ENCODE measurements at places on chromosomes 2 and 18.

DNA sequence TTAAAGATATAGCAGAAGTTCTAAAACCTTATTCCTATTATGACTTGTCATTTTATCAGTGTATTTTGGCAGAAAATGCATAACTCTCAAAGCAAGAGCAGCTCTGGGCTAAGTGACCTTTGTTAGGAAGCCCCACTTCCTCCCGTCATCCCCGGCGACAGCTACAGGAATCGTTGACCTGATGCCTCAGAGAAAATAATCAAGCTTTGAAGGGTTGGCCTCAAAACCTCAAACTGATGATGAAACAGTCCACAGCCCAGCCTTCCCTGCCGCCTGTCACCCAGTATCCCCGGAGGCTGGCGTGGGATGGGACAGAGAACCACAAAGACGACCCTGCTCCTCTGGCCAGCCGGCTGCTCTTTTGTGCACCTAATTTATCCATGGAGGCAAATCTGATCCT, 65.3 kb downstream of the KCNF1 start:
- DNase-seq: no peak

- DNase-seq: no peak
Observed at GRCh38 chr2:1723397-1724042, 20.8 kb downstream of the PXDN start.

DNA sequence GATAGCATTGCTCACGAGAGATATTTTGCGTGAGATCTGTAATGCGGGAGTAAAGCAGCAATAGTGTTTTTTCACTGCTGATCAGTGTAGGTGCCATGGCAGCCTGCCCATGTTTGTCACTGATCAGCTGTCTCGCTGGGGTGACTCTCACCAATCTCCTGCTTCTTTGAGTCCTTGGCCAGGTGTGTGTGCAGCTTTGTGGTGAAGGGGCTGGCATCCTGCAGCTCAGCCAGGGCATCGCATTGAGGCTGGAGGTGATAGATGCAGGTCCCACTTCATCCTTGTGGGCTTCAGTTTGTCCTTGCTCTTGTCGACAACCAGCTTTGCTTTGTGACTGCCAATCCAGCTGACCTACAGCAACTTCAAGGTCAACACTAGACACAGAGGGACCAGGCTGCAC, 258.3 kb upstream of the CXCR4 start:
- DNase-seq: no peak

DNA sequence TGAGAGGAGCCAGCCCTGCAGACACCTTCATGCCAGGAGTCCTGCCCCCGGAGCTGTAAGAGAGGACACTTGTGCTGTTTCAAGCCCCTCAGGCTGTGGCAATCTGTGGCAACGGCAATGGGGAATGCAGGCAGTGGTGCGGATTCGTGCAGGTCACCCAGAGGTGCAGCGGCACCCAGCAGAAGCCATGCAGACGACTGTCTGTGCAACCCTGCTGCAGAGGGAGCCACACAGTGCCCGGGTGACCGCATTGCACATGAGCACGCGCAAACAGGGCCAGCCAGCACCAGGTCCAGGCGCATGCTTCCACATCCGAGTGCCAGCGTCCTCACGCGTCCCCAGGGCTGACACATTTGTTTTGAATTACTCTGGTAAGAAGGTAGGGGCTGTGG, 84.8 kb upstream of the GPC1 start:
- DNase-seq: no peak
